Thoracic aorta endothelial cell (primary cell): ENCODE measurements at places on chromosomes 4 and X. TPM values are rescaled to one million over a fixed set of nuclear protein-coding genes. Genes with fewer than 3 reads are reported as not detected.

The C4orf36 gene
- 0.50 and 0.53 TPM in 2 replicates for total RNA-seq

The MAGIX gene
- 0.36 and 0.40 TPM in 2 replicates for total RNA-seq

The NPY2R gene
- not detected in 2 replicates for total RNA-seq

The ESX1 gene
- total RNA-seq: not detected in 2 replicates

The ACOX3 gene
- 26.5 and 35.4 TPM in 2 replicates for total RNA-seq

The ANOS1 gene
- total RNA-seq: 1.7 and 2.3 TPM in 2 replicates

The PLK4 gene
- total RNA-seq: 31.9 and 46.2 TPM in 2 replicates

The CSN1S1 gene
- not detected in 2 replicates for total RNA-seq

The ALB gene
- total RNA-seq: 0.13 TPM in 1 of 2 replicates, not detected in the other

The HPGD gene
- total RNA-seq: not detected in 2 replicates
